ENCODE measurements at places on chromosomes 6 and 20. TPM values are rescaled to one million over a fixed set of nuclear protein-coding genes. Genes with fewer than 3 reads are reported as not detected.

Gene KIAA1755
- 0.22 TPM for total RNA-seq

Gene THBD
- 7.2 TPM for total RNA-seq

Gene TCP11
- total RNA-seq: not detected

Gene DNMT3B
- total RNA-seq: 0.76 TPM

Gene PDYN
- not detected for total RNA-seq

Gene HLA-DQB2
- total RNA-seq: not detected

Gene SLC17A4
- not detected for total RNA-seq

Gene SNX9
- 51.1 TPM for total RNA-seq

Gene MAP7
- total RNA-seq: 0.60 TPM

Gene PRKN
- 3.1 TPM for total RNA-seq

Gene SCUBE3
- total RNA-seq: 1.0 TPM

Gene FNDC11
- 1.2 TPM for total RNA-seq

Gene ULBP3
- 5.0 TPM for total RNA-seq

Gene SPATS1
- total RNA-seq: not detected

Gene SLC44A4
- not detected for total RNA-seq

Gene SCRT2
- total RNA-seq: not detected

Gene APCDD1L
- not detected for total RNA-seq

Gene RSPH4A
- 2.6 TPM for total RNA-seq

Gene PXT1
- 0.11 TPM for total RNA-seq

Gene TRIM31
- not detected for total RNA-seq

Gene BCAS1
- not detected for total RNA-seq

Gene ID4
- total RNA-seq: 0.76 TPM

Gene COL9A1
- total RNA-seq: not detected

Gene HNF4A
- total RNA-seq: not detected

Gene DXO
- 7.3 TPM for total RNA-seq

Gene CST2
- not detected for total RNA-seq

Gene STAU1
- total RNA-seq: 45.4 TPM

Gene CDH22
- 0.09 TPM for total RNA-seq

Gene MAS1
- total RNA-seq: not detected

Gene OR2H2
- not detected for total RNA-seq

Gene BLTP3A
- 9.4 TPM for total RNA-seq

Gene PKIB
- 0.17 TPM for total RNA-seq

Gene FOXS1
- 0.43 TPM for total RNA-seq

Gene TREML4
- not detected for total RNA-seq

Gene ZNF831
- total RNA-seq: 0.22 TPM

Gene SLC2A10
- 7.6 TPM for total RNA-seq

Gene TCF21
- not detected for total RNA-seq

Gene F13A1
- total RNA-seq: not detected

Gene SRMS
- not detected for total RNA-seq

Measured in dermis lymphatic vessel endothelial cell (primary cell).